Activated CD8-positive, alpha-beta T cell treated with anti-CD3 and anti-CD28 coated beads, Interleukin-2, amount 10 ng/mL, durations not matched to agents 7 days and 5 days (primary cell): ENCODE measurements at places on chromosomes 5 and 9. TPM values are rescaled to one million over a fixed set of nuclear protein-coding genes. Genes with fewer than 3 reads are reported as not detected.

LOX gene
- total RNA-seq: not detected

- no peak for DNase-seq
Measured at GRCh38 chr9:82382887-82383616, 394.5 kb downstream of the SPATA31D1 start.

GRCh38 chr5:81782811-81783210, 31.9 kb upstream of the SSBP2 start:
- DNase-seq: no peak

PCDHGB6 gene
- not detected for total RNA-seq

KIF12 gene
- not detected for total RNA-seq

- no peak for DNase-seq
Measured at GRCh38 chr5:154801083-154801482, 45.9 kb downstream of the LARP1 start.

DNA sequence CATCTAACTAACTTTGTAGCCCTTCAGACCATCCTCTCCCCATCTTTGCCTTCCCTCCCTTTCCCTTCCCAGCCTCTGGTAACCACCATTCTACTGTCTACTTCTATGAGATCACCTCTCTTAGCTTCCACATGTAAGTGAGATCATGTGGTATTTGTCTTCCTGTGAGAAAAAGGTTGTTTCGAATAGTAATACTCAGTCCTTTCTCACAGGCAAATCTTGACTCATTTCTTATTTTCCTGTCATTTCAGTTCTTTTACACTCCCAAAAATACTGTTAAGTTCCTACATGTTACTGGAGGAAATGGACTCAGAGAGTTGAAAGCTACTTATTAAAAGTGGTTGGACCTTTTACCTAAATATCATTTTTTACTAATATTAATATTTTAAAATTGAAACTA, 82.1 kb downstream of the SLF1 start:
- DNase-seq: no peak

GRCh38 chr5:168642019-168642418, 62.9 kb upstream of the PANK3 start:
- no peak for DNase-seq

WDR70 gene
- total RNA-seq: 28.8 TPM

ERCC8 gene
- total RNA-seq: 9.8 TPM

DNA sequence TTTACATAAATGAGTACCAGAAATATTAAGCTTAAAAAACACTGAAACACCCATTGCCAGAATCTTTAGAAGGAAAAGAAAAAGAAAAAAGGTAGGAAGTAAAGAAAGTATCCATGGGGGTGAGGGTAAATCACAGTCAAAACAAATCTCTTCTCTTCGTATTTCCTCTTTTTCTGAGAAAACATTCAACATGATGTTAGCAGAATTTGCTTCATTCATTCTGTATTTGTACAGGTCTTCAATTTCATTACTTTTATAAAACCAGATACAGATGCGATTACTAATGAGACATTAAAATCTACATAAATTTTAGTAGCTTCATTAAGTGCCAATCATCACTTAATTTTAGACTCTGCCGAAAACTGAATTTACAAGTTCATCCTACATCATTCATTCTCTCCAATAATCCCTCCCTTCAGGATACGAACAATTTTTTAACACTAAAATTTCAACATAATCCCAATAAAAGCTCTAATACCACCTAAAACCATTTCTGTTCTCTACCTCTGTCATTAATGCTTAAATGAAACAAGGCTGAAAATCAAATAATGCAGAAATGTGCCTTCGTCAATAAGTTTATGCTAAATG, 7.0 kb downstream of the NR3C1 start:
- DNase-seq: no peak

PCDHA9 gene
- not detected for total RNA-seq

PRSS3 gene
- total RNA-seq: not detected

FRMPD1 gene
- total RNA-seq: not detected

- DNase-seq: no peak
Measured at GRCh38 chr5:77824981-77825380, 48.8 kb upstream of the TBCA start.

- no peak for DNase-seq
Measured at GRCh38 chr5:149170299-149170698, 29.0 kb downstream of the ABLIM3 start.

OTULINL gene
- 59.6 TPM for total RNA-seq

DNA sequence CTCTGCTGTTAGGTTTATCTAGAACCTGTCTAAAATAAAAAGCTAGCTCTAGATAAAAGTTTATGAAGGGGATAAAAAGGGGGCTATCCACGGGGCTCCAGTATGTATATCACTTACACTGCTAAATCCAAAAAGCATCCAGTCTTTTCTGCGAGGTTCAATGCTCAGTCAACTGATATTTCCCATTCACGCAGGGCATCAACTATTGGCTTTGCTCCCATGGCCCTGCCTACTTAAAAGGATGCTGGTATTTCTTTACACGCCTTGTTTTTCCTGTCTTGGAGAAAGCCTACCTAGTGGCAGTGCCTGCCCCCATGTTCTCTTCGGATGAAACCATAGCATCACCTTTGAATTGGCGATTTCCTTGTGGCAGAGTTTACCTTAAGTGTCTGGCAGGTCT, 8.1 kb downstream of the SPRY4 start:
- DNase-seq: no peak

DNA sequence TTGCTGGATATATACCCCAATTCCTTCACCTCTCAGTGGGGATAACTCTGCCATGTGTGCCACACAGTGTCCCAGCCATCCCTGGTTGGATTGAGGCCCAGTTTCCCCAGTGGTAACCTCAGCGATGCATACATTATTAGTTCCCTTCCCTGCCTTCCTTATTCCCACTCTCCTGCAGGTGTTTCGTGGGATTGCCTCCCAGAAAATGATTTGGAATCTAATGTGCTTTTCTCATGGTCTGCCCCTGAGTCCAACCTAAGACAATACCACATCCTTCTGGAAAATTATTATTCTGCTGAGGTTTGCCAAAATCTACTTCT, 8.4 kb upstream of the SPINK4 start:
- no peak for DNase-seq

- no peak for DNase-seq
Measured at GRCh38 chr5:58490402-58491050, 709 bp upstream of the GAPT start.

CYSRT1 gene
- total RNA-seq: 0.50 TPM

DNA sequence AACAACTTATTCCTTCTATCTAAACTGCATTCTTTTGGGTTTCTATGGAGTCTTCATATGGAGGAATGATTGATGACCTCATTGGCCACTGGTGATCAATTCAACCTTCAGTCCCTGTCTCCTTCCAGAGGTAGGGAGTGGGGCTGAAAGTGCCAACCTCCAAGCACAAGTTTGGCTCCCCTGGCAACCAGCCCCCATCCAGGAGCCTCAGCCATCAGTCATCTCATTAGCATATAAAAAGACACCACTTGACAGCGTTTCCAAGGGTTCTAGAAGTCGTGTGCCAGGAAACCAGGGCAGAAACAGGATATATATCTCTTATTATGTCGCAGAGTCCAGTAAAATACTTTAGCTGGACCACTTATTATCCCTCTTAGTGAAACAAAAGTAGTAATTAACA, 9.8 kb downstream of the SLC31A2 start:
- DNase-seq: no peak

DNA sequence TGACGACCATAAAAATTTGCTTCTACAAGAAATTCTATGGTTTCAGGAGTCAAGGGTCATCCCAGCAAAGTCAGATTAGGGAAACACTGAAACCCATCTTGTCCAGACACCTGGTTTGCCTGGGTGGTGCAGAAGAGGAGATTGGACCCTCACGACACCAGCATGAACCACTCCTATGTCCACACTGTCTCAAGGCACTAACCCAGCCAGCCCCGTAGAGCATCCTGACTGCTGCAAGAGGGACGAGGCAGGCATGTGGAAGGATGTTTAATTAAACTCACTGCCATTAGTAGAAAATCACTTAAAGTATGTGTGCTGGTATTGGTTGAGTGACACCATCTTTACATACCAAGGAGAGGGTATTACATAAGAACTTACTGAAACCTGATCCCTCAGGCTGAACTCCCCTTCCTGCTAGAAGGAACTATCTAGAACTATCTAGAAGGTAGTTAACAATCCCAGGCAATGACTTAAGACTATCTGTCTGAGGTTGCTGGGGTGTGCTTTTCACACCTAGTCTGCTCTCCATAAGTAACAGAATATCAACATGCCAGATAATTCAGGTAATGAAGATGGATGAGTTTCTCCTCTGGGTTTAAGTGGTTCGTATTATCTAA, 93.6 kb downstream of the SEMA6A start:
- no peak for DNase-seq

PRRT1B gene
- not detected for total RNA-seq

DNA sequence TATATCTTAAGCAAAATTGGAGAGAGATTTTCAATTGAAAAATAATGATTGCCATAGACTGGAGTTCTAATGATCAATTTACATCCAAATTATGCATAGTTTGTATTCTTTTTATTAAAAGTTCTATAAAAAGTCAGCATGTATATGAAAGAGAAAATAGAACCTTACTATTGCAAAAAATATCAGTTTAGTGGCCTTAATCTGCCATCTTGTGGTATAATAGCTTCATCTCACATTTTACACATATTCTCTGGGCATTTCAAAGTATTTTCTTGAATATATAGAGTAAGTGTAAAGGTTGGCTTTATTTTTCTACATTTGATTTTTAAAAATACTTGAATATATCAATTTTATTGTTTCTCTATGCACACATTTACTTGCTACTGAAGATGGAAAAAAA, 1858.6 kb upstream of the CDH9 start:
- no peak for DNase-seq

GRCh38 chr9:110015759-110016158, 192.2 kb downstream of the C9orf152 start:
- DNase-seq: peak; percentile 27

RANBP17 gene
- total RNA-seq: 0.13 TPM

- DNase-seq: no peak
Measured at GRCh38 chr5:141695627-141696215, 13.7 kb upstream of the ARAP3 start.

ADGRV1 gene
- total RNA-seq: 0.26 TPM

PROB1 gene
- total RNA-seq: 6.2 TPM

GRCh38 chr5:137206030-137206715, 293.0 kb downstream of the SPOCK1 start:
- DNase-seq: no peak

DNA sequence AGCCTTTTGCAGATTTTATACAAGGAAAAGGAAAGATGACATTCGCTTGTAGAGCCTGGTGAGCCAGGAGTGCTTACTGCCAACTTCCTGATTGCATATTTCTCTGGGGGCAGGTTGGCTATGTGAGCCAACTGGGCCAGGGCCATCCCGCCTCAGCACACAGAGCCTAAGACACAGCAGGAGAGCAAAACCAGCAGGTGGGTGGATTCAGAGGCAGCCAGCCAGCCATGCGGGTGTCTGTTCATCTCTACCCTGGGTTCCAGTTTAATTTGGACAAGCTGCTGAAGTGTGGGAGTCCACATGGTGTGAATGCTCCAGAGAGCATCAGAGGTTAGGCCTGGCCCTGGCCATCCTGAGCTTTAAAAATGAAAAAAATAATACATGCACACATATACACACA, 291.4 kb downstream of the ARHGEF28 start:
- DNase-seq: no peak

GRCh38 chr5:95543017-95543705, 11.6 kb downstream of the SKIC3 start:
- DNase-seq: no peak

- DNase-seq: no peak
Measured at GRCh38 chr5:59418808-59419207, 474.7 kb downstream of the PDE4D start.

DNA sequence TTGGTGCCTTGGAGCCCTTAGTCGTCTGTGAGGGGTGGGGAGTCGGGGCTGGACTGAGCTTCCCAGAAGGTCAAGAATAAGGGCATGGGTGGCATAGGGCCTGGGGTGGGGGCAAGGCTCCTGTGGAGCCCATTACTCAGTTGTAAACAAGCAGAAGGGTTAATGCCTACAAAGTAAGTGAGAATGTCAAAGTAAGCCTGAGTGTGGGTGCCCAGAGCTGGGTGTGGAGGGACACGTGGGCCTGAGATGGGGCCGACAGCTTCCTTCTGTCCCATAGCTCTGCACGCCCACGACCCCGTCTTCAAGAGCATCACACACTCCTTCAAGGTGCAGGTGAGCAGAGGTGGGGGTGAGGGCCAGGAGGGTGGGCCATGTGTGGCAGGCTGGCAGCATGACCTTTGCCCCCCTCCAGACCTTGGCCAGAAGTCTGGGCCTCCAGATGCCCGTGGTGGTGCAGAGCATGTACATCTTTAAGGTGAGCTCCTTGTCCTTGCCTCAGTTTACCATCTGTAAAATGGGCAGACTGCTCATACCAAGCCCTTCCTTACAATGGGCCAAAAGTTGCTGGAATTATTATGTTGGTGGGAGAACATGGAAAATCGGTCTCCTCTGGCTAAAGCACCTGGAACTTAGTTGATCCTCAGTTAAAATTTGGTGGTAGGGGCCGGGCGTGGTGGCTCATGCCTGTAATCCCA, 11.1 kb downstream of the DOLK start:
- no peak for DNase-seq

IFNB1 gene
- not detected for total RNA-seq

FAM219A gene
- total RNA-seq: 8.3 TPM

PAX5 gene
- 0.45 TPM for total RNA-seq
